Non-pigmented ciliary epithelial cell (primary cell): ENCODE measurements at places on chromosomes 5 and 9.

DNA sequence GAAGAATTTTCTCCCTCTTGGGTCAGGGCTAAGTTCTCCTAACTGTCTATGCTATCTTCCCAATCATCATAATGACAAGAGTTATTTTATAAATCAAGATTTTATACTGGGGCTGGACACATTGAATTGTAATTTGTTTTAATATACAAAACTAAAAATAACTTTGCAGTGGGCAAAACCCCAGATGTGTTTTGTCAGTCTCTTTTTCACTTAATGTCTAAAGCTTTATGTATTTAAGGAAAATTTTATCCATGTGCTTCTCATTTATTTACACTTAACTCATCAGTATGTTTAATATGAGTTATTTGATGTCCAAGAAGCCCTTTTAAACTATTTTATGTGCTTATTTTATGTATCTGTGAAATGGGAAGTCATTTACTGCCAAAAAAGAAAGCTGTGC is 362.8 kb upstream of the ADAMTSL1 start:
- no peak for DNase-seq

DNA sequence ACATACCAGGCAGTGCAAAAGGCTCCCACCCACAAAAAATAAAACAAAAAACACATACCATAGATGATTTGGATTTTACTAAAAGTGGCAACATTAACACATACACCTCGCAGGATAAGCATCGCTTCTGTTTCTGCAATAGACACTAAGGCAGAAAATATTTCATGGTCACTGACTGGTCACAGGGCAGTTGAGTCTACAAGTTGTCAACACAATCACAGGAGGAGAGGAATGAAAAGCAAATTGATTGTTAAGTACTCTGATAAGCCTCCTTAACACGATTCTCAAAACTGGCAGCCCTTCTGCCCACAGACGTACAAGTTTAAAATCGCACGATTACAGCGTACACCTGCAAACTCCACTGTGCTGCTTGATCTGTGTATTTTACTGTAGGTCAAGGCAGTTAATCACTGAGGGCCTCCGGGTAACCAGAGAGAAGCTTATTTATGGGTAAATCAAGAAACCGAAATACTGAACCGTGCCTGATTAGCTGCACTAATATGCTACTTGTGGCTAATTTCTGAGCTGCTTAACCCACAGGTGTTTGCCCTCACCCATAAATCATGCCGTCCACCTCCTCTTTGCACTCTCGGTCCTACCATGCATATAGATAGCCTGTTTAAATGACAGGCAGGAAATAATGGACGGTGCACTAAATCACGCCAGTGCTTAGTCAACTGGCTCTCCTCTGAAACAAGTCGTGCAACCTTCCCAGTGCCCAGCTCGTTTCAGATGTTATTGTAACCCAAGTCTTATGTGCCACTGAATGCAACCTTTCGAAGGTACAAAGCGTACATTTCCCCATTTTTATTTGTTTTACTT is 659.4 kb upstream of the ADAMTS16 start:
- no peak for DNase-seq

DNA sequence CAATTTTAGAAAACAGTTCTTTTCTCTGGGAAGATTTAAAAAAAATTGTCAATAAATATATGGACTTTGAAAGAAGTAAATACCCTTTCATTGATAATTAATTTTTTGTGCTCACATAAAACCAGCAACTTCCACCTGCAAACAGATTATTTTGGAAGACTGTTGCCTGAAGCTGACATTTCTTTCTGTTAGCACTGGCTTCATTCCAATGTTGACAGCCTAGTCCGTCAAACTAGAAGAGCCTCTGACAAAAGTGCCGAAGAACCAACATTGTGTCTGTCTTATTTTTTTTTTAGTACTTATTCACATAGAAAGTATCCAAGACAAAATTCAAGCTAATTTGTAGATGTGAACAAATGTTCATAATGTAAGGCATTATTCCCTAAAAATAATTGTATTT is 108.6 kb upstream of the TMEM161B start:
- no peak for DNase-seq

GRCh38 chr9:131960851-131961495 is 118.7 kb downstream of the MED27 start:
- no peak for DNase-seq

DNA sequence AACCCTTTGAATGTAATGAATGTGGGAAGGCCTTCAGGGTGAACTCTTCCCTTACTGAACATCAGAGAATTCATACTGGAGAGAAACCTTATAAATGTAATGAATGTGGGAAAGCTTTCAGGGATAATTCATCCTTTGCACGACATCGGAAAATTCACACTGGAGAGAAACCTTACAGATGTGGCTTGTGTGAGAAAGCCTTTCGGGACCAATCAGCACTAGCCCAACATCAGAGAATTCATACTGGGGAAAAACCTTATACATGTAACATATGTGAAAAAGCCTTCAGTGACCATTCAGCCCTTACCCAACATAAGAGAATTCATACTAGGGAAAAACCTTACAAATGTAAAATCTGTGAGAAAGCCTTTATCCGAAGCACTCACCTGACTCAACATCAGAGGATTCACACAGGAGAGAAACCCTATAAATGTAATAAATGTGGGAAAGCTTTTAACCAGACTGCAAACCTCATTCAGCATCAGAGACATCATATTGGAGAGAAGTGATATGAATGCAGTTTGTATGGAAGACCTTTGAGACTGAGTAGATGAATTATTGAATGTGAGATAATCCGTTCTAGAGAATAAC is 24.6 kb downstream of the ZNF454 start:
- no peak for DNase-seq

DNA sequence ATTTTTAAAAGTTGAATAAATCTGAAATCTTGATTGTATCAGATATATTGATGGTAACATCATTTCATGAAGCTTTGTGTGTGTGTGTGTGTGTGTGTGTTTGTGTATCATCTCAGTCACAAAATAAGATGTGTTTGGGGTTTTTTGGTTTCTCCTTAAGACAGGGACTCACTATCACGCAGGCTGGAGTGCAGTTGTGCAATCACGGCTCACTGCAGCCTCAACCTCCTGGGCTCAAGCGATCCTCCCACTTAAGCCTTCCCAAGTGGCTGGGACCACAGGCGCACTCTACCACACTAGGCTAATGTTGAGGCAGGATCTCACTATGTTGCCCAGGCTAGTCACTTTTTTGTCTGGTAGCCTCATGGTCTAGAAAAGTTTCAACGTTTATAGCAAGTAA is 83.4 kb upstream of the DMRT1 start:
- DNase-seq = no peak

GRCh38 chr9:128022886-128023285 is 42.1 kb upstream of the EEIG1 start:
- no peak for DNase-seq

DNA sequence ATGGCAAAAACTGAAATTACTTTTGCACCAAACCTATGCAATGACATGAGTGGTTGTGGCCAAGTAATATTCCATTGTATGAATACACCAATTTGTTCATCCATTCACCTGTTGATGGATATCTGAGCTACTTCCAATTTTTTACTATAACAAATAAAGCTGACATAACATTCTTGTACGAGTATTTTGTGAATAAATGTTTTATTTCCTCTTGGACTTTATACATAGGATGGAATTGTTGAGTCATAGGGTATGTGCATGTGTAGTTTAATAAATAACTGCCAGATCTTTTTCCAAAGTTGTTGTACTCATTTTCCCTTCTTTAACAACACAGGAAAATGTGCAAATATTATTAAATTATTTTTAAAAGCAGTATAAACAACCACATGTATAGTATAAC is 146.1 kb upstream of the ZNF462 start:
- DNase-seq = no peak
